GM12878 (cell line): ENCODE measurements at places on chromosomes 3 and 15.

DNA sequence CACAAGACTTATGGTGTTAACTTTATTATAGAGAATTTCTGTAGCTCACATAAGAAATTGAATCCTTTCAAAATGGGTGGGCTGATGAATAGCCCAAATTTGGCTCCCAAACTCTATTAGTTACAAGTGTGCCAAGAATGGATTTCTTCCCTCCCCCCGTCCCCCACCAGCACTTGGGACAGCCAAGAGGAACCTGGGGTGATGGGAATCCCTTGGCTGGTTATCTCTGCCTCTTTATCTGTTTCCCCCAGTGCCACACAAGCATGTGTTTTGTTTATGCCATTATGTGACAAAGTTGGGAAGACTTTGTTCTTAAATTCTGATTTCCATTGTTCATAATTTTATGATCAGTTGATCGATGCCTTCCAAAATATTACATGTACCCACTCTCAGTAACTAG is 28.3 kb downstream of the CMSS1 start:
- DNase-seq = no peak

GRCh38 chr3:194475978-194476377 is 10.8 kb downstream of the ATP13A3 start:
- no peak for DNase-seq

GRCh38 chr3:115691964-115692363 is 68.7 kb downstream of the GAP43 start:
- no peak for DNase-seq

DNA sequence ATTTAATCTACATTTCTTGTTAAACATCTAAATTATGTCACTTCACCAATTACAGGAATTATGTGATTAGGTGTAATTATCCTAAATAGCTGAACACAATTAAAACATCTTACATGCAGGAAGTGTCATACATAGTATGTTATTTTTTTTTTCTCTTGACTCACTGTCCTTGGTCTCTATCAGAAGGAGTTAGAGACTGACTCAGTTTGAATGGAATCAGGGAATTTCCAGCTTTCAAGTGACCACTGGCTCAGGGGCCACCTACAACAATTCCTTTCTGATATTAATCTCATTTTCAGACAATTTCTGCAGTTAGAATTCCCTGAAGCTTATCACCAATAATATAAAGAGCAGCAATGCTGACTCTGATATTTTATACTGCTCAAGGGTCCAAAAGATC is 400.7 kb downstream of the ROBO1 start:
- DNase-seq = no peak

GRCh38 chr3:158617982-158618875 is 26.1 kb upstream of the GFM1 start:
- no peak for DNase-seq

- no peak for DNase-seq
Measured at GRCh38 chr3:36681867-36682266, 82.5 kb downstream of the DCLK3 start.

DNA sequence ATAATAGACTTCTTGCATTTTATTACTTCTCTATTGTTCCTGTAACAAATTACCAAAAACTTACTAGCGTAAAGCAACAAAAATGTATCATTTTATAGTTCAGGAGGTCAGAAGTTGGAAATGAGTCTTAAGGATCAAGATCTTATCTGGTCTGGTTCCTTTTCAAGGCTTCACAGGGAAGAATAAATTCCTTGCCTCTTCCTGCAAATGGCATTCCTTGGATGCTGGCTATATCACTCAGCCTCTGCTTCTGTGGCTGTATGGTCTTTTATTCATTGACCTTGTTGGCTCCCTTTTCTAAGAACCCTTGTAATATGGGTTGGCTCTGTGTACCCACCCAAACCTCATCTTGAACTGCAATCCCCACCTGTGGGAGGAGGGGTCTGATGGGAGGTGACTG is 478.4 kb upstream of the THBS1 start:
- no peak for DNase-seq

DNA sequence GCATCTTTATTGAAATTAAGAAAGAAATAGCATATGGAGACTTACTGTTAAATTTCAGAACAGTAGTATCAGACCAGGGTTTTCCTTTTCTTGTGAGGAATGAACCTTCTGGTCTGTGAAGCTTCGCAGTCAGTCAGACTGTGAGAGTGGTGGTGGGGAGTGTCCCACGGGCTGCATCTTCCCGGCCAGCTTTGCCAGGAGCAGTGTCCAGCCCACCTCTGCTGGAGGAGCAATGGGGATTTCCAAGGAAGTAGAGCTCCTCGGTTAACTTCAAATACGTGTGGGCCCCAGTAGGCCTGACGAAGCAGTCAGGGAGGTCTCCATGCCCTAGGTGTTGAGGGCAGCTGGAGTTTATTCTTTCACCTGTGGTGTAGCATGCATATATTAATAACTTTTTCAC is 40.9 kb upstream of the FBXL22 start:
- no peak for DNase-seq

DNA sequence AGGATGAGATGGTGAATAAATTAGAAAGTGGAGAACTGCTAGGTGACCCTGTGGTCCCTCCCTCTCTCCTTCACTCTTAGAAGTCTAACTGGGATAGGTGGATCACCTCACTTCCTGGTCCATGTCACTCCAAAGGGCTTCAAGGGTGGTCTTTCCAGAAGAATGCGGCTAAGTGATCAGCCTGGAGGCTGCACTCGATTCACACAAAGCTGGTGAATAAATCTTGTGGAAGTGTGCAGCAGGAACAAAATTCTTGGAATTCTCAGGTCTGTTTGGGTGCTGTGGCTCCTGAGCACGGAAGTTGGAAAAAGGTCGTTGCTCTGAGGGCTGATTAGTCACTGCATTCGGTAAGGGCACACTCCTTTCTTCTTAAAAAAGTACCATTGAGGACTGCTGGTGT is 46.3 kb downstream of the GASK1A start:
- DNase-seq = no peak
